Thyroid gland (tissue), 4 donors: ENCODE measurements at places on chromosomes 5 and 9. TPM values are rescaled to one million over a fixed set of nuclear protein-coding genes. Genes with fewer than 3 reads are reported as not detected.
A peak's percentile ranks its signal among the peaks of the same experiment; 100 is the strongest.

DNA sequence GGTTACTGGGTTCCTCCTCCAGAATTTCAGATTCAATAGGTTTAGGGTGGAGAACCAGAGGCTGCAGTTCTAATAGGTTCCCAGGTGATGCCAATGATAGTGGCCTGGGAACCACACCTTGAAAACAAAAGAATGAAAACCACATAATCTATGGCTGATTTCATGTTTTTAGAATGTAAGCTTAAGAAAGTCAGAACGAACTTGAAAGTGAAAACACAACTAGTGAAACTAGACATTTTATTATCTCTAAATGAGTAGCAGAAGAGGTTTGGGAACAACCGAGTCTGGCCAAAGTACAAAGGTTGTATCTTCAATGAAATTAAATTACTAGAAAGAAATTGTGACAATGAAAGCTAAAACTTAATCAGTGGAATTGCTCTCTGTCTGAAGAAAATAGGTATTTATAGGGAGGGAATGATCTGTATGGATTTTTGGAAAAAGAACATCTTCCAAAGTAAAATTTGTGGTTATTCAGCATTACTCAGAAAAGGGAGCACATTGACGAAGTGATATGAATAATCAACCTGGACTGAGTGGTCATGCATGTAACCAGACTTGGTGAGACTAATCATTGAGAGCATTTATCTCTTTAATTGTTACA, 24.9 kb upstream of the CEP120 start:
- no peak for DNase-seq

GRCh38 chr5:124462751-124463150, 283.7 kb downstream of the ZNF608 start:
- DNase-seq = no peak

DNA sequence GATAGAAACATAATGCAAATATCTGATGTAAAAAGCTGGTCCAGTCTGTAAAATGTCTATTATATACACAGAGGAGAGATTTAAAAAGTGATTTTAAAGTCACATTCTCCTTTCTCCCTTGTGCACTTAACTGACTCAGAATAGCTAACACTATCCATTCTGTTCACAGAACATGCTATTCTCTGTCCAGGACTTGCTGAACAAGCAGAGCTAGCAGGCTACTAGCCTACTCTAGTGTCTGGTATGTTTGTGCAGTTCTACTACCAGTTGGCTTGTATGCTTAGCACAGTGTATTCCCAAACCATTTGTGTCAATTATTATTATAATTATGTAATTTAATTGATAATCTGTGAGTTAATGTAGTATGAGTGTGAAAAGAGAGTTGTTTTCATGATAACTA, 161.7 kb upstream of the NUDT12 start:
- no peak for DNase-seq

GRCh38 chr9:93930070-93930469, 25.1 kb downstream of the BARX1 start:
- DNase-seq = no peak

GRCh38 chr5:456351-457194, 13.6 kb downstream of the EXOC3 start:
- DNase-seq = peak; percentile 39

- DNase-seq = no peak
Observed at GRCh38 chr9:135924628-135925338, 17.4 kb upstream of the CAMSAP1 start.

DNA sequence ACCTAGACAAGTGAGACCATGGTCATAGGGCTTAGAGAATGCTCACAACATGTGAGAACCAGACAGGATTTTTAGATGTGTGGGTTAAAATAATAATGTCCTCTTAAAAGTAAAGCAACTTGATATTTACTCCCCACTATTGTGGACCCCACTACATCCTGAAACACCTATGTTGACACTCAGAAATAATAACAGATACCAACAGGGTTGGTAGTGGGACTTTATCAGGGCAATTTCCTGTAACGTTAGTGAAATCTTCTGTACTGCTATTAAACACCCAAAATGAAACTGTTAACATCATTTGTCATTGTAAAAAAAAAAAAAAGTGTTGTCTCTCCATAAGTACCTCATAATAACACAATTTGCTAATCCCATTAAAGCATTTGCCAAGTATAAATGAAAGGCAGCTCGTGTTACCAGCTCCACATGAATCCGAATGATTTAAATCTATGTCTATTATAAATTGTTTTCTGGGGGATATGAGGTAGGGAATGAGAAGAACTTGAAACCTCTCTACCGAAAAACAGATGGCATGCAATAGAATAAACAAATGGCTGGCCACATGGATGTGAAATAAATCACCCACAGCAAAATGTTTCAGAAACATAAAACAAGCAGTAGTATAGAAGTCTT, 285.9 kb downstream of the ARHGEF28 start:
- DNase-seq = no peak

DNA sequence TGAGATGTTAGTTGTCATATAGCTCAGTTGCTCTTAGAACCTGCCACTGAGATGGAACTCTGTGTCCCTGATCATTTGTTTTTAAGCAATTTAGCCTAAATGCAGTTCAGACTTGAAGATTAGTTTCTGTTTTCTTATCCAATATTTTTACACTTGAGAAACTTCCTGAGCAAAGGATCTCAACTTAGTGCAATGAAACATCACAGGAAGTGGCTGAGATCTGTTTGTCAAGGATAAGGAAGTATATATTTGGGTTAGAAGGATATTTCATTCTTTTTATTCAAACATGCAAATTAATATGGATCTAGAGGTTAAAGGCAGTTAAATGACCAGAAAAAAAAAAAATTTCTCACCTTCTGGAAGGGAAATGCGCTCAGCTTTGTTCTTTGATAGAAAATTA, 19.7 kb upstream of the F2R start:
- no peak for DNase-seq

DNA sequence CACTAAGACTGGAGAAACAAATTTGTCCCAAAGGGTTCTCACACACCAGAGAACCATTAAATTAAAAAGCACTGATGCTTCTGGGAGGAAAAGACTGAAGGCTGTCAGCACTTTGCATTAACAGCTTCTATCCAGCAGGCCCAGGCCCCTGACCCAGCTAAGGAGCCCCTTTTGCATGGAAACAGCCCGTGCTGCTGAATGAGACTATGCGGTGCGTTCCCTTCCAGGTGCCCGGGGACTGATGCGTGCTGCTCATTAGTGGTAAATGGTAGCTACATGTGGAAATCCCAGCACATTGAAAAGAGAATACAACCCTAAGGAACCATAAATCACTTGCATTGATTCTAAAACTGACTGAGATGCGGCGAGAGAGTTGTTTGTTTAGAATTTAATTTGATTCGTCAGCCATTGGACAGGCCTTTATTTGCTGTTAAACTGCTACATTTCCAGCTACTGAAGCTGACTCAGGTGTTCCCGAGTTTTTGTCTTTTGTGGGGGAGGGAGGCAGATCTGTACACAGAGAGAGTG, 351.0 kb upstream of the SLC24A2 start:
- DNase-seq = no peak

DNA sequence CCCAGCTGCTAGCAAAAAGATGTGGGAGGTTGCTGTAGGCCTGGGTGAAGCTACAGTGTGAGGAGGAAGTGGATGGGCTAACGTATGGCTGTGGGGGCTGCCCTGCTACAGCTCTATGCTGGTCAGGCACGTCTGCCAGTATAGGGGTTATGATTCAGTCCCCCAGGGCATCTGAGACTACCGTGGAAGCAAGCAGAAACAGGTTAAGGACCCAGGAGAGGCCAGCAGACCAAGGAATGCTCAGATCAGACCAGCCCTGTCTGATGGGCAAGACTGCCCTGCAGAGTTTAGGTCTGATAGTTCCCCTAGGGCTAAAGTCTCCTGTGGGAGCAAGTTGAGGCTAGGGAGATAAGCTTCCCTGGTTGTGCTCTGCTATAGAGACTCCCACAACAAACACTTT, 416.1 kb upstream of the CTNND2 start:
- DNase-seq = no peak

GRCh38 chr5:136166909-136167308, 26.1 kb downstream of the SMIM32 start:
- DNase-seq = no peak

DNA sequence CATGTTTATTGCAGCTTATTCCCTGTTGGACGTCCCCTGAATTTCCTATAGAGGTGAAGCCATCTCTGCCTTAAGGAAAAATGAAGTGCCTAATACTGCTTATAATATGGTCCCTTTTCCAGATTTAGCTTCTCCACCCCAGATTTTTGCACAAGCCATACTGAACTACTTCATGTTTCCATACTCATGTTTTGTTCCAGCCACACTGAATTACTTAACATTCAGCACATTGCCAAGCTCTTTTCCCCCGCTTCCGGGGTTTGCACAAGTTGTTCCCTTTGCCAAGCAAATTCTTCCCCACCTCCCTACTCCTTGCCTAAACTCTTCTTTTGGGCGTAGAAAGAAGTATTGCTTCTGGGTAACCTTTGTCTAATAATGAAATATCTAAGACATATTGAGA, 1.7 kb upstream of the CNTRL start:
- peak; percentile 33 for DNase-seq

DNA sequence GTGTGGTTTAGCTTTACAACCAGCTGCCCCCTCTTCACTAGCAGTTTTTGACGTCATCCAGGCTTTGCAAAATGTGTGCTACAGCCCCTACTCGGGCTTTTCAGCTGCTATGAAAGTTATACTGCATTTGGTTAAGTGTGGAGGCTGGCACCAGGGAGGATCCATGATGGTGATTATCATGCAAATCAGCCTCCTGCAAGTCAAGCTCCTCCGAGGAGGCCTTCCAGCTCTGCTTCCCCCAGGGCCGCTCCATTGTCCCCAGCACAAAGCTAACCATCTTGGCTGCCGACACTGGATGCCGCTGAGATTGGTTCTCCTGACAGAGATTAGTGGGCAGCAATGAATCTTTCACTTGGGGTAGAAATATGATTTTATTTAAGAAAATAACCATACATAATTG, 159.6 kb downstream of the NR2F1-AS1 start:
- DNase-seq = no peak

DNA sequence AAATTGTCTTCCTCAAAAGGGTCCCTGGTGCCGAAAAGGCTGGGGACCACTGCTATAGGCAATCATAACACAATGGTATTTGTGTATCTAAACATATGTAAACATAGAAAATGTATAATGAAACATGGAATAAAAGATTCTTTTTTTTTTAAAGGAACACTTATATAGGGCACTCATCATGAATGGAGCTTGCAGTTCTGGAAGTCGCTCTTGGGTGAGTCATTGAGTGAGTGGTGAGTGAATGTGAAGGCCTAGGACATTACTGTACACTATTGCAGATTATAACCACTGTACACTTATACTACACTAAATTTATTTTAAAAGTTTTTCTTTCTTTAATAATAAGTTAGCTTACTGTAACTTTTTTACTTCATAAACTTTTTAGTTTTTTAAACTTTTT, 176.4 kb downstream of the ARRDC3 start:
- no peak for DNase-seq

- no peak for DNase-seq
Observed at GRCh38 chr5:147561435-147561834, 51.6 kb upstream of the DPYSL3 start.

DNA sequence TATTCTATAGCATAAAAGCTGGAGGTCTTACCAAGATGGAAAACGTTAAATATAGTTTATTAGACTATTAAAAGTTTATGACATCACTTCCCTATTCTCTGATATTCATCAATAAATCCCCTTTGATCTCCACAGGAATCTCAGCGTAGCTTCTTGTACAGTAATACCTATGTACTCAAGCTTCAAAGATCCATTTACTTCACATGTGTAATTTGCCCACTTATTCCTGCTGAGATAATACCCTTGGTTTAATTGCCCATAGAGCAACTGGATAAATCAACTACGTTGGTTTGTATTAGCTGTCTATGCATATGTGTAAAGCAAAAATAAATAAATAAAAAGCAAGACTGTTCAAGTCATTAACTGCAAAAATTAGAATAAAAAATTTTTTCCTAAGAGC, 219.7 kb downstream of the EFNA5 start:
- DNase-seq = no peak

GRCh38 chr5:91848453-91848852, 465.3 kb upstream of the ARRDC3 start:
- no peak for DNase-seq

GRCh38 chr9:92728831-92729734, 35.5 kb downstream of the BICD2 start:
- no peak for DNase-seq

DNA sequence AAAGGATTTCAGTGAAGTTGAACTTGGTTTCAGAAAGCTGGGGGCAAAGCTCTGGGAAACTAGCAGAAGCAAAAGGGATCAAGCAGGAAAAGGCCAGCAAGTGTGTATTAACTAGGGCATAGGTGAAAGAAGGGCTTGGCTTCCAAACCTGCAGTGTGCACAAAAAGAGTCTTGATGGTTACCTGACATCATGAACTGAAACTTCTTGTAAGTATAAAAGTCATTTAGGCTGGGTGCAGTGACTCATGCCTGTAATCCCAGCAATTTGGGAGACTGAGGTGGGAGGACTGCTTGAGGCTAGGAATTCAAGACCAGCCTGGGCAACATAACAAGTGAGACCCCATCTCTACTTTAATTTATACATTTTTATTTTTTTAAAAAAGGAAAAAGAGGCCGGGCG, 216.4 kb downstream of the EPB41L4A start:
- no peak for DNase-seq

DNA sequence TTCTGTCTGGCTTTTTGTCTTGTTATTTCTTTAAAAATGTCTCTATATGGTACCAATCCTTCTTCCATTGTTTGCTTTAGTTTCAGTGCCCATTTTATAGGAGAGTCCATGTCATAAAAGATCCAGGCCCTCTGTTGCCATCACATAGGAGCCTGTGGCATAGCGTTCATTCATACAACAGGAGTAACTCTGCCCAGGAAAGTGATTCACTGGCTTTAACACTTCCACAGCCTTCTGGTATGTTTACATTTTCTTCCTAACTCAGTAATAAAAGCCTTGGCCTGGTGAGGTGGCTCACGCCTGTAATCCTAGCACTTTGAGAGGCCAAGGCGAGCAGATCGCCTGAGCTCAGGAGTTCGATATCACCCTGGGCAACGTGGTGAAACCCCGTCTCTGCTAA, 519.3 kb upstream of the PTGER4 start:
- no peak for DNase-seq

GRCh38 chr5:149618581-149619248, 37.4 kb downstream of the ARHGEF37 start:
- DNase-seq = peak; percentile 30

DNA sequence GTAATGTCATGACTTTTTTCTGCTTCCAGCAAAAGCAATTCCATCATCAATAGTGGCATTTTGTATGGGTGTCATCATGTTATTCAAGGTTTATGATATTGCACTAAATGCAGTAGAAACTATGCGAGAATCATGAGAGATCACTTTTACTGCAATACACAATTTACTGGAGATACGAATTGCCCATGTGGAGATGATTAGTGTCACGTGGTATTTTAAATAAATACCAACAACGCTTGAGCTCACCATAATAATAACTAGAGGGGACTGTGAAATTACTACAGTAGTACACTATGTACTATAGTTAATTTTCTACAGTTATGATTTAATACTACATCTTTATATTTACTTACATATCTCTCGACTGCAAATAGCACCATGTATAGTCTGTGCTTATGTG, 49.7 kb downstream of the FAM174A start:
- no peak for DNase-seq

The IFNA16 gene
- not detected for total RNA-seq

The IGIP gene
- 41.3 TPM for total RNA-seq

The RGS14 gene
- total RNA-seq = 42.7 TPM

The CMYA5 gene
- 19.6 TPM for total RNA-seq

The ST8SIA4 gene
- total RNA-seq = 3.8 TPM

The ROR2 gene
- total RNA-seq = 9.5 TPM

The CKS2 gene
- total RNA-seq = 7.8 TPM

The DOCK8 gene
- total RNA-seq = 18.2 TPM

The CDC26 gene
- 73.5 TPM for total RNA-seq

The SLC6A19 gene
- not detected for total RNA-seq

The PCDHGC4 gene
- 2.5 TPM for total RNA-seq

The DMRT3 gene
- 9.1 TPM for total RNA-seq

The LCN6 gene
- total RNA-seq = 6.9 TPM
